ENCODE measurements at places on chromosomes 7 and 10.

GRCh38 chr7:55568613-55569268, 3.6 kb downstream of the VOPP1 start:
- no peak for DNase-seq

GRCh38 chr10:47340608-47341170, 7.5 kb upstream of the RBP3 start:
- no peak for DNase-seq

- DNase-seq, result no peak
Measured at GRCh38 chr7:30744075-30744417, 7.9 kb upstream of the INMT start.

- DNase-seq, result no peak
Measured at GRCh38 chr10:72255977-72256729, 17.6 kb upstream of the DDIT4 start.

GRCh38 chr7:41567031-41567730, 135.7 kb downstream of the INHBA start:
- no peak for DNase-seq

- no peak for DNase-seq
Measured at GRCh38 chr10:59580026-59580863, 129.4 kb downstream of the SLC16A9 start.

DNA sequence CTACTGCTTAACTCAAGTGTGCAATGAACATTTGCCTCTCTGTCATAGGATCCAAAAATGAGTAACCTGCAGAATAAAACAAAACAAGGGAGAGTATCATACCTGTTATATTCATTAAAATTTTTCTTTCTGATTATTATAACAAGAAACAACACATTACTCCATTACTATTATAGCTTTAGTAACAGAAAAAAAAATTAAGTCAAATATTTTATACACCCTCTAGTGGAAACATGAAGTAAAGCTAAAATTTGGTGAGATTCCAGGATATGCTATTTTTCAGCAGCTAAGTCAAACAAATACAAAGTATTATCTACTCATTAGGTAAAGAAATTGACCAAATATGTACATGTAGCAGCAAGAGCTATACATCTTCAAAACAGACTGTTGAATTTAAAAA, 56.3 kb downstream of the PDZD8 start:
- no peak for DNase-seq

- DNase-seq, result no peak
Measured at GRCh38 chr10:35637462-35637861, 4.6 kb downstream of the FZD8 start.

- no peak for DNase-seq
Measured at GRCh38 chr7:106346678-106347217, 62.0 kb upstream of the NAMPT start.

DNA sequence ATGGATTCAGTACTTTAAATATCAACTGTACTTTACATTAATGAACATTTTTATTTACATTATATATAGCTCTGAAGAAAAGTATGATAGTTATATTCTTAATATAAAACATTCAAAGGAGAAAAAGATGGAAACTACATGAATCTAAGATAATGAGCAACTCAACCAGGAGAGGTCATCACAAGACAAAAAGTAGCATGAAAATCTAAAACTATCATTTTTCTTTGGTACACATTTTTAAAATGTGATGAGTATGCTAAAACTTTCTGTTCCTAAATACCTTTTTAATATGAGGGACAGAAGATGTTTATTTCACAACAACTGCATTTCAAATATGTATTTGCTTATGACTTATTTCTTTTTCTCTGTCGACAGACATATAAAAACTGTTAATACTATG, 2.4 kb downstream of the CNTNAP2 start:
- DNase-seq, result no peak

- no peak for DNase-seq
Measured at GRCh38 chr10:22831586-22831985, 96.3 kb upstream of the ARMC3 start.

DNA sequence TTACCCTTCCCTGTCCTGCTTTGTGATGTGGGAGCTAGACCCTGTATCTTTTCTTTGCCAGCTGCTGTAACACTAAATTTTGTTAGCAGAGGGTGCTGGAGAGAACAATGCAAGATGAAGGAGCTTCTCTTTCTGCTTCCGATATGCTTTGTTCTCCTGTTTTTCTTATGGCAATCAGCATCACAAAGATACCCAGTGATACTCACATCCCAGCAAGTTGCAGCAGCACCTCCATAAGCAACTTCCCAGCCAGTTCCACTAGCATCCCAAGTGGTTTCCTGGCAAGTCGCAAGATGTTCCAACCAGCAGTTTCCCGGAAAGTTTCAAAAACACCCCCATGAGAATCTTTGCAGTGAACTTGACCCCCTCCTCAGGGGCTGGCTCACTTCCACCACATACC, 148.6 kb downstream of the IMMP2L start:
- no peak for DNase-seq

- DNase-seq, result no peak
Measured at GRCh38 chr10:69311309-69311708, 33.0 kb downstream of the HK1 start.

GRCh38 chr7:29044554-29044953, 86.4 kb upstream of the TRIL start:
- DNase-seq, result no peak

- no peak for DNase-seq
Measured at GRCh38 chr7:55367283-55367840, 2.2 kb downstream of the LANCL2 start.

- no peak for DNase-seq
Measured at GRCh38 chr10:71009126-71009525, 120.8 kb upstream of the PCBD1 start.

- DNase-seq, result no peak
Measured at GRCh38 chr10:4353059-4353655, 472.9 kb upstream of the AKR1E2 start.

- no peak for DNase-seq
Measured at GRCh38 chr10:116255886-116256751, 16.9 kb downstream of the GFRA1 start.

DNA sequence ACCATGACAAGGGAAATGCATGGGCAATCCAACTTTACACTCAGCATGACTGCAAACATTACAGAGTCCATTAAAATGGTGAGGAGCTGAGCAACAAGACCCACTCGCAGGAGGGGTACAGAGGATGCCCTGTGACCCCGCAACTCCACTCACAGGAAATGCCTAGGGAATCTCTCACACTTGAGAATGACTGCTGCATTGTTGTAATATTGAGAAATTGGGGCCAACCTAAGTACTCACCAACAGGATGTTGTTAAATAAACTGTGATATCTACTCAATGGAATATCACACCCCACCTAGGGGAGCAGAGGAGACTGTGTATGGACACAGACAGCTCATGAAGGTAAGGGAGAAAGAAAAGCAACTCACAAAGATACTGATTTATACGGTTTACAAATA, 53.4 kb upstream of the CAMK2B start:
- no peak for DNase-seq

GRCh38 chr10:130877126-130877525, 434.4 kb downstream of the TCERG1L start:
- no peak for DNase-seq

GRCh38 chr7:128409596-128410450, at the start of gene IMPDH1:
Gene IMPDH1, minus strand, starts transcription at chr7:128409982. Its CDS starts 81 bp downstream, at chr7:128409901.
- DNase-seq, result no peak

DNA sequence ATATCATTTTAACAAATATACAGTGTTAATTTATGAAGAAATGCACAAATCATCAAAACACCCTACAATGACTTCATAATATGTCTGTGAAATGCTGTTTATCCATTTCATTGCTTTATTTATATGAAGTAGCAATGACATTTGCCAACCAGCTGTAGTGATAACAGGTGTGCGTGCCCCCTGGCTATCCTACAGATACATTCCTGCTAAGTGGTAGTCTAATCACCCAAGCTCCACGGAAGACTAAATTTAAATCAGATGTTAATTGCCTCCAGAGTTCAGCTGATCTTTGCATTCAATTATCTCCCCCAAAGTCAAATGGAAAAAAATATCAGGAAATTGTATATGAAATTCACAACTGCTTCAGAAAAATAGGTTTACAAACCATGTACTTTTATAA, 1164.2 kb upstream of the LRRN3 start:
- DNase-seq, result no peak

- no peak for DNase-seq
Measured at GRCh38 chr10:85400981-85401695, 965.5 kb downstream of the GRID1 start.

- DNase-seq, result no peak
Measured at GRCh38 chr10:67722113-67722512, 26.1 kb upstream of the CTNNA3 start.

DNA sequence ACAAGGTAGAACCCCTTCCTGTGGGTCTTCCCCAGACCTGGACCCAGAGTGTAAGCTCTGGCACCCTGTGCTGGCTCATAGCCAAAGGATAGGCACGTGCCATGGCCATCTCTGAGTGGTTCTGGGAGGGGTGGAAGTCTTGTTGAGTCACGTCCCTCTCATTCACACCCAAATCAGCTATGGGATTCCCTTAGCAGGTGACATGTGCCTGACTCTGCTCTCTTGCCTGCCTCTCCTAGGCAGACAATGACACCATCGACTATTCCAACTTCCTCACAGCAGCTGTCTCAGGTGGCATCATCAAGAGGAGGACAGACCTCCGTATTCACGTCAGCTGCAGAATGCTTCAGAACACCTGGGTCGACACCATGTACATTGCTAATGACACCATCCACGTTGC, 59.8 kb downstream of the C10orf120 start:
- no peak for DNase-seq

DNA sequence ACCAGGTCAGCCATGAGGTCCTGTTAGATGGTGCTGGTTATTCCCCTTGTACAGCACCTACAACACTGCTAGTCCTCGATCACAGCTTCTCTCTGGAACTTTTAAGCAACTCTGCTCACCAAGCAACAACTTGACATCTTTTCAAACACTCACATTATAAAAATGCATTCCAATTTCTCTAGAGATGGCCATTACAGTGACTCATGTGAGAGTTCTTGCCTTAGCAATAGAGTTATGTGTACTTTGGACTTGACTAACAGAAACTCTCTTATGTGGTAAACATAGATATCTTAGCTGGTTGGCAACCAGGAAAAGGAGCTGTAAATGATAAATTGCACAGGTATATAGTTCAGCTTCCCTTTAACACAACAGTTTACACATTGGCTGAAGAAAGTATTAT, 122.2 kb downstream of the PDE1C start:
- no peak for DNase-seq

DNA sequence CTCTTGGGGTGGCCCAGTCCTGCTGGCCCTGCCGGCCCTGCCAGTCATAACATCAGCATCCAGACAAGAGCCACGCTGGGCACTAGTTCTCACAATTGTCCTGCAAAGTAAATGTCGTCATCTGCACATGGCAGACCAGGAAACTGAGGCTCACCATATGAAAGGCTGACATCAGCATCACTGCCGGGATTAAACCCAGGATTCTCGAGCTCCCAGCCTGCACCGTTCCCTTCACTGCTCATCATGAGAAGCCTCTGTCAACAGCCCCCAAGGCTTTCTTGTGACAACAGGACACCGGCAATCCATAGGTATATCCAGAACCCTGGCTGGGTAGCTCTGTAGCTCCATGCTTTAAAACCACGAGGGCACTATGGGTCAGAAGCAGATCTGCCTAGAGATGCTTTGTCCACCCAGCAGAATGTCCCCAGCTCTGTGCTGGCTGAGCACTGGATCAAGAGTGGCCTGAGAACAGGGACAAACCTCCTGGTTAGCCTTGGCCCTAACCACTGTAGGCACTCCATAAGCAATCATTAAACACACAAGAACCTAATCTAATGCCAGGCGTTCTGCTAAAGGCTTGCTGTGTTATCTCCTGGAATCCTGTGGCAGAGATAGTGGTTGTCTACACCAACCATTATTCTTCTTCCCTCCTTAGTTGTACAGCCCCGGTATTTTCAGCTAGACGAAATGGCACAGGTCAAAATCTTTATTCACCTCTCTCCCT, 41.2 kb upstream of the C10orf71 start:
- DNase-seq, result no peak

DNA sequence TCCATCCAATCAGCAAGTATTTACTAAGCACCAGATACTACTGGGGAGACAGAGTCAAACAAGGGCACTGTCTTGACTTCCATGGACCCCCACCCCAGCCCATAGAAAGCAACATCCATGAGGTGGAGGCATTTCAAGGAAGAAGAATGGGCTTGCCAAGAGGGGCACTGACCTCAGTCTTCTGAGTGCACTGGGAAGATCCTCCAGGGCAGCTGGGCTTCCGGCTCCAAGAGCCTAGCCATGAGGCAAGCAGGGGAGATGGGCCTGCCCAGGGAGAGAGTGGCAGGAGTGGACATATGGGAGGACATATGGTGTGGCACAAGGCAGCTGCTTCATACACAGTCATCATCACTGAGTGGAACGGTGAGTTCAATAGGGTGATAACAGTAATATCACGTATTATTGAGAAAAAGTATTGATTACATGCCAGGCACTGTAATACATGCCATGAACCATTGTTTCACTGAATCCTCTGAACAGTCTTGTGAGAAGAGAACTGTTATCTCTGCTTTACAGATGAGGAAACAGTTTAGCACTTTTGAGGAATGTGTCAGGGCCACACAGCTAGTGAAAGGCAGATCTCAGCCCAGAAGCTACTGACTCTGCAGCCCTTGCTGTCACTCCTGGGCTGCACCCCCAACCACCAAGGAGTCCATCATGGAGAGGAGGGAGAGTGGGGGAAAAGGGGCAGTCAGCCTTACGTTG, 331.7 kb upstream of the ZMIZ1 start:
- no peak for DNase-seq

DNA sequence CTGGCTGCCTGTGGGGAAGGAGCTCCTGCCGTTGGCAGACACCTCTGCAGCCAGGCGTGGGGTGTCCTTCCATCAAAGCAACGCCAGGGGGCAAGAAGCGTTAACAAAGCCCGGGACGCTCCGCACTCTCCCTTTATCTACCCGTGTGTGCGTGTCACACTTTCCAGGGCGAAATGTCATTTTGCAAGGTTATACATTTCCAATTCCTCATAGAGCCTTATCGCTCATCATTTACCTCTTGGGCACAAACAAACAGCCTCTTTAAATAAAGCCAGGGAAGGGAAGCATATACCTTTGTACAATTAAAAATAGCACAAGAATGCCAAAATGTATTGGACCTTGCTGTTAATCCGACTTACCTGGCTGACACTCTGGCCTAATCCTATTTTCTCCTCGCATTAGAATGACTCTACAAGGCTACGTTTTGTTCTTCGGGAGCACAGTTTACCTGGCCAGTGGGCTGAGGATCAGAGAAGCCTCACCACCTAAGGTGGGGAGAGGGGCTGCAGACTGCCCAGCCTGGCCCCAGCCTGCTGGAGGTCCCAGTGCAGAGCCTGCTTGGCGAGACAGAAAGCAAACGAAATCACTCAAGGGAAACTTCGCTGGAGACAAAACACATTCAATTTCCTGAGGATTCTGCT, 77.6 kb upstream of the EN2 start:
- no peak for DNase-seq

DNA sequence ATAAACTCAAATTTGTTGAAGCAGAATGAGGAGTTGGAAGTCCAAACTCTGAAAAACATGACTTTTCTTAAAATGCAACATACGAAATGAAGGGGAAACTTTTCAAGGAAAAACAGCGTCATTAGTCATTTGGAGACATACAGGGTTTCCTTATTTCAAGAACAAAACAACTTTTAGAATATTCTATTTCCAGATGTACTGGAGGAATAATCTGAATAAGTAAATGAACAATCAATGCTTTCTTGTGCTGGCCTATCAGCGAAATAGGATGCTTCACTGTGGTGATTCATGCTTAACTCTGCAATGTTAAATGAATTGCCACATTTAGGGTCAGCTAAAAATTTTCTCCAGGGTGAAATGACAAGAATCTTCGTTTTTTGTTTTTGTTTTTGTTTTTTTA, 114.3 kb downstream of the SEMA3C start:
- no peak for DNase-seq

Measured in cortex of kidney (tissue), 1 donor.